ENCODE measurements at places on chromosomes 2 and 18. TPM values are rescaled to one million over a fixed set of nuclear protein-coding genes. Genes with fewer than 3 reads are reported as not detected.

Gene DNAH7
- 0.04 TPM for total RNA-seq

Gene NEU4
- total RNA-seq, result not detected

Gene RAB17
- total RNA-seq, result not detected

Gene PSTPIP2
- total RNA-seq, result 33.9 TPM

Gene TNFRSF11A
- 1.6 TPM for total RNA-seq

Gene CSRNP3
- total RNA-seq, result not detected

Gene FASTKD1
- total RNA-seq, result 66.1 TPM

Gene BUB1
- total RNA-seq, result 65.2 TPM

Gene ANKRD30BL
- not detected for total RNA-seq

Gene CCDC178
- total RNA-seq, result not detected
